Dermis blood vessel endothelial cell (primary cell): ENCODE measurements at places on chromosomes 2 and 18. TPM values are rescaled to one million over a fixed set of nuclear protein-coding genes. Genes with fewer than 3 reads are reported as not detected.

DNA sequence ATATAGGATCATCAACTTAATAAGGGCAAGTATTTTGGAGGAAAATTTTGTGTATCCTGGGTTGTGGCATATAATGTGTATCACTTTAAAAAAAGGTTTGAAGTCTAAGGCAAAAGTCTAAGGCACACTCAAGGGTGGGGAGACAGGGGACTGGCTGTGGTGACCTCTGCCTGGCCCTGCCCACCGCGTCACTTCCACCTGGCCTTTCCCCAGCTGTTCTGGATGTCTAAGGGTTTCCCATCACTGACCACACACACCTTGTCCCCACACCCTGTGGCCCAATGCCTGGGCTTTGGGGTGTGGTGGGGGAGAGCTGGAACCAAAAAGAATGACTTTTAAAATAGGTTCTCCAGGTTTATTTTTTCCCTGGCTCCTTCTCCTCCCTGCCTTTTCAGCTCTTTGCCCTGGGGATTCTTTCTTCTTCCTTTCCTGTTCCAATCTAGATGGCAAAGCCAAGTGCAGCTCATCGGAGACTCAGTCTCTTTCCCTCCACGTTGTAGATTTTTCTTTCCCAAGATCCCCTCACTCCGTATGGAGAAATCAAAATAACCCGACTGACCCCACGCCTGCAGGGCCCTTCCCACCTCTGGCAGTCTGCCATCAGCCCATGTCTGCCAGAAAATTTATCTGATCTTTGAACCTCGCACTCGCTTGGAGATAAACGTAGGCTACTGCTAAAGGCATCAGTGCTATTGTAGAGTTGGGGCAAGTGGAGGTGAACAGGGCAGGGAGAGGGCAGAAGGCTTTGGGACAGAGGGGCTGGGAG lies 257.2 kb downstream of the DYSF start:
- no peak for DNase-seq

DNA sequence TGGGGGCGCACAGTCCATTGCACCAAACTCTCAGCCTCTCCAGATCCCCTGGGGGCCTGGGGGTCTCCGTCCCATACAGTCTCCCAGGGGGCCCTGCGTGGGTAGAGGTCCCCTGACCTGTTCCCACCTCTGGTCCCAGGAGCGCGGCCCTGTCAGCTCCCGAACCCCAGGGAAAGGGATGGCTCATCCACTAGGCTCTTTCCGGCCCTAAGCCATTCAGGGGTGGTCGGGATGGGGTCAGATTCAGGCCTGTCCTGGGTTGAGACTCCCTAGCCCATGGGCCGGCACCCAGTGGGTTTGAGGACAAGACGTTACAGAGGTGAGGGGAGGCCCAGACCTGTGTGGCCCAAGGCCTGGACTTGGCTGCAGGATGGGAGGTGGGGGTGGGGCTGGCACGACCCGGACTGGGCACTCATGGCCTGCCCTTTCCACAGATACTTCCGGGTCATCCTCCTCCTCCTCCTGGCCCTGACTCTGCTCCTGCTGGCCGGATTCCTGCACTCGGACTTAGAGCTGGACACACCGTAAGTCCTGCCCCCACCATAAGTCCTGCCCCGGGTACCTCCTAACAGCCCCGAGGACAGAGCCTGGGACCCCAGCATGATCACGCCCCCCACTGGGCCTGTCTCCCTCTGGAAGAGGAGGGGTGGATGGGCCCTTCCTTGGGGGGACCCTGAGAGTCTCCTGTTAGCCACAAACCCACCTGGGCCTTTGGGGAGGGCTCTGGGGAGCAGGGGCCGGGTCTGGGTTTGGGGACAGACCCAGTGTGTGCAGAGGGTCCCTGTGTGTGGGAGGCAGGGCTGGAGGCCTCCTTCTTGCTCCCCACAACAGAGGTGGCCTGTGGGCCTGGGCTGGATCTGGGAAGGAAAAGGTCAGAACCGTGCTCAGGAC lies 10.1 kb upstream of the NEU4 start:
- DNase-seq: no peak

NYAP2 gene
- not detected in 2 replicates for total RNA-seq

B3GNT7 gene
- 12.1 and 13.6 TPM in 2 replicates for total RNA-seq

IL1RL2 gene
- total RNA-seq: 0.09 and 0.34 TPM in 2 replicates
